ENCODE measurements at places on chromosomes 4 and X.
A peak's percentile ranks its signal among the peaks of the same experiment; 100 is the strongest.

GRCh38 chr4:77225022-77225421 lies 68.0 kb downstream of the CCNG2 start:
- no peak for DNase-seq

DNA sequence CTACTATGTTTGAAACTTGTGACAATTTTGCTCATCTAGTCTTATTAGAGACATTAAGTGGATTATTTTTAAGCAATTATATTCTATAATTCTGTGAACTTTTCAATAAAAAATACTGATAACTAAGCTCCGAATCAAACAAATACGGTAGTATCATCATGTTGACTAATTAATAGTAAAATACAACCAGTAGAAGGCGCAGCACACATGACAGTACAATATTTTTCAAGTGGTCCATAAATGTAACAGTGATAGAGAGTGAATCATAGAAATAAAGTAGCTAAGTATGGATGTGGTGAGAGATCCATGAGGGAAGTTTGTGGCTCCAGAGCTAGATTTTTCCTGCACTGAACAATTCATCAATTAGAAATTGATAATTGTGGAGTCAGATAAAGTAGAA lies 666.2 kb downstream of the KCTD8 start:
- DNase-seq, result no peak

GRCh38 chrX:129772796-129773431 lies 6.8 kb upstream of the SASH3 start:
- DNase-seq, result peak; percentile 56

DNA sequence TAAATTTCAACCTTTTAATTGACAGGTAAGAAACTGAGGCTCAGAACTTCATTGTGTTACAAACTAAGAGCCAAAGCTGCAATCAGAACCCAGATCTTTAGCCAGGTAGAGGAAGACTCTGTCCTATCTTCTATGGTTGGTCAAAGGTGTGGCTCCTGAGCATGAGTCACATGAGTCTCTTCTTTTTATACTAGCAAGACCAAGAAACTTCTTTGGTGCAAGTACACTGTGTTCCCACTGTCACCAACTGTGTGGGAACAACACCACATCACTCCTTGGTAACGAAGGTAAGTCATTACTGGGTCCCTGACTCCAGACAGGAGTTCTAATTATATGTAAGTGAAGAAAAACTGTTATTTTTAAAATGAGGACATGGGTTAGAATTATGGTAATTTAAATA lies 290.1 kb downstream of the INPP4B start:
- DNase-seq, result no peak

GRCh38 chr4:92447255-92447905 lies 143.6 kb downstream of the GRID2 start:
- DNase-seq, result no peak

GRCh38 chr4:25727711-25728493 lies 72.3 kb downstream of the SLC34A2 start:
- no peak for DNase-seq
